ENCODE measurements at places on chromosomes 7 and 10.

DNA sequence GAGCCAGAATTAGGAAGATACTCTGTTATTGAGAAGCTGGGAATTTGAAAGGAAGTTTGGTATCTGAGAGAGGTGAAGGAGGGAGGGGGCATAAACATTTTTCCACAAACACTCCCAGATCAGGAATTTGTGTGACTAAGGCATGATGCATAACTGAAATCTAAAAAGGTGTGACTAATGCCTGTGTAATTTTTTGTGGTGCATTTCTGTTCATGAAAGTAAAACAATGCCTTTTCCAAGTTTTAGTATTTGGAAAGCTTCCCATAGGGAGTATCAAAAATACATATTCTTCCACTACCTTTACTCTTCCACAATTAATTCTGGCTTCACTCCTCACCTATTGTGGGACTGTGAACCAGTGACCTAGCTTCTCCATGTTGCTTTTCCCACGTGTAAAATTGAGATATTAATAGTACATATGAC lies 56.4 kb upstream of the CAV2 start:
- DNase-seq = no peak

- no peak for DNase-seq
Observed at GRCh38 chr7:82049891-82050533, 280.2 kb upstream of the HGF start.

- no peak for DNase-seq
Observed at GRCh38 chr10:621981-622740, 67.3 kb downstream of the DIP2C start.

DNA sequence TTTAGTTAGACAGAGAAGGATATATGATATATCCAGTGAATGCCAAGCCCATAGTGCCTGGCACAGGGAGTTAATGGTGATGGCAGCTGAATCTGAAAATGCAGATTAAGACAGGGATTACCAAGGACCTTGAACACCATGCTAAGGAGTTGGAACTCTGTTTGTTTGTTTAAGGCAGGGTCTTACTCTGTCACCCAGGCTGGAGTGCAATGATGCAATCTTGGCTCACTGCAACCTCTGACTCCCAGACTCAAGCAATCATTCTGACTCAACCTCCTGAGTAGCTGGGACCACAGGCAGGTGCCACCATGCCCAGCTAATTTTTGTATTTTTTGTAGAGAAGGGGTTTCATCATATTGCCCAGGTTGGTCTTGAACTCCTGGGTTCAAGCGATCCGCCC lies 1.6 kb downstream of the AKR1D1 start:
- no peak for DNase-seq

GRCh38 chr7:101333912-101334311 lies 12.3 kb upstream of the IFT22 start:
- DNase-seq = no peak

GRCh38 chr10:104681485-104681884 lies 40.4 kb downstream of the SORCS3 start:
- DNase-seq = no peak

Measured in DND-41 (cell line).